Testis (tissue), 5 donors: ENCODE measurements at places on chromosomes 3 and 15.

GRCh38 chr3:72204452-72204851 is 419.5 kb upstream of the PROK2 start:
- DNase-seq, result no peak

DNA sequence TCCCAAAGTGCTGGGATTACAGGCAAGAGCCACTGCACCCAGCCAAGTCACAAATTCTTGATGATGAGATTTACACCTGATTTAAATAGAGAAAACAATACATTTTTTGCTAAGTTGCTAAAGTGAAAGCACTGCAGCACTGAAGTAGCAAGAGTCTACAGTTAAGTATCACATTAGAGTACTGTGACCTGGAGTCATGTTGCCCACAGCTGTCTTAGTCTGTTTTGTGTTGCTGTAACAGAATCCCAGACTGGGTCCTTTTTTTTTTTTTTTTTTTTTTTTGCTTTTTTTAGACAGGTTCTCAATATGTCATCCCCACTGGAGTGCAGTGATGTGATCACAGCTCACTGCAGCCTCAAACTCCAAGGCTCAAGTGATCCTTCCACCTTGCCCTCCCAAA is 23.2 kb upstream of the GNB4 start:
- DNase-seq, result no peak

GRCh38 chr3:126424039-126424717 is 29.5 kb downstream of the CFAP100 start:
- DNase-seq, result no peak

DNA sequence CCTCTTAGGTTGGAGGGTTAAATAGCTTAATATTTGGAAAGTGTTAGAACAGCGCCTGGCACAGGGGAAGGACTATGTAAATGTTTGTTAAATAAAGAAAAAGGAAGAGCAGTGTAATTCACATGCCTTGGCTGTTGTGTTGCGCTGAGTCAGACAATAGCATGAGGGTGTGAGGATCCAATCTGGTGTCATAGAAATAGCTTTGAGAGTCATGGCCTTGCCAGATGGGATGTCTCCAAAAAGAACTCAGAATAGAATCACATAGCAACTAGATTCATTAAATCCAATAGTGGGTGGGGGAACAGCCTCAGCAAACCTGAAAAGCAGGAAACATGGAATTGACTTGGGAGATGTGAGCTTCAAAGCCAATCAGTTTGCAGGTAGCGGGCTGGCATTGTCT is 3.9 kb upstream of the RBSN start:
- no peak for DNase-seq

DNA sequence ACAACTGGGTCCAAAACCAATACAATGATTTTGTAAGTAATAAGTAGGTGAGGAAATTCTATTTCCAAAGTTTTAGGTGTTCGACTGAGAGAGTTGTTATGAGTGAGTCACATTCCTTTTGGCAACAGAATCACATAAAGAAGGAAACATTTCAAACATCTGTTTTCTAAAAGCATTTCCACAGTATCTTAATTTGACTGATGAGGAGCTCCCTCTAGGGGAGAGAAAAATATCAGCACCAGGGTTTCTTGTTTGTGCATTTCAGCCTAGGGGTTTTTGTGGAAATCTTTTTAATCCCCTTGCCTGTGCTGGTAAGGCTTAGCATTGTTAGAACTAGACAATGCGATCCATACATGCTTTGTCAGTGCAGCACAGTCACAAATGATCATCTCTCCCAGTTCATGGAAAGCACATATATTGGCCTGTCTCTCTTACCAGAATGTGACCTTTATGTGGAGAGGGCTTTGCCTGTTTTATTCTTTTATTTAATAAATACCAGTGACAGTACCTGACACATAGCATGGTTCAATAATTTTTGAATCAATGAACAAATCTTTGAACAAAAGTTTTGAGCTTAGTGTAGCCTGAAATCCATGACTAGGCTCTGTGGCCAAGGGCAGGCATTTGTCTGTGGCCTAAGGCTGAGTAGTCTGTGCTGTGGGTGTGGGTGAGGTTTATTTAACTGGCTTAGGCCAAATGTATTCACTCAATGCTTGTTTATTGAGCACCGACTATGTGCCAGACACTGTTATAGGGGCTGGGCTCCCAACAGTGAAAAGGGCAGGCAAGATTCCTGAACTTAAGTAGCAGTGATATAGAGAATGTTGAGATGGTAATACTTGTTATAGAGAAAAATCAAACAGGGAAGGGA is 21.1 kb upstream of the IQCF6 start:
- peak; percentile 21 for DNase-seq

DNA sequence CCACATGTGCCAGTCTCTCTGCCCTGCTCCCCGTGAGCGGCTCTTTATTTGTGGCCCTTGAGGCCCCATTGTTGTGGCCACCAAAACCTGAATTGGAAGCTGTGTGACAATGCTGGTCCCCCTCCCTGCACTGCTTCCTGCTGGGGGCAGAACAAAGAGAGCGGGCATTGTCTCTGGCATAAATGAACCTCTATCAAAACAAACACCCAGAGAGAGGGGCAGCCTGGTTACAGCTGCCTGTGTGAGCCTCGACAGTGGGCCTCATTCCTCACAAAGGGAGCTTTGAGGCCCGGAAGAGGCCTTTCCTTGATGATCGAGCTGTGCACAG is 152.9 kb downstream of the IGF1R start:
- DNase-seq, result no peak

- peak; percentile 41 for DNase-seq
These were observed 39.2 kb downstream of the CCK start for GRCh38 chr3:42226470-42227425.

DNA sequence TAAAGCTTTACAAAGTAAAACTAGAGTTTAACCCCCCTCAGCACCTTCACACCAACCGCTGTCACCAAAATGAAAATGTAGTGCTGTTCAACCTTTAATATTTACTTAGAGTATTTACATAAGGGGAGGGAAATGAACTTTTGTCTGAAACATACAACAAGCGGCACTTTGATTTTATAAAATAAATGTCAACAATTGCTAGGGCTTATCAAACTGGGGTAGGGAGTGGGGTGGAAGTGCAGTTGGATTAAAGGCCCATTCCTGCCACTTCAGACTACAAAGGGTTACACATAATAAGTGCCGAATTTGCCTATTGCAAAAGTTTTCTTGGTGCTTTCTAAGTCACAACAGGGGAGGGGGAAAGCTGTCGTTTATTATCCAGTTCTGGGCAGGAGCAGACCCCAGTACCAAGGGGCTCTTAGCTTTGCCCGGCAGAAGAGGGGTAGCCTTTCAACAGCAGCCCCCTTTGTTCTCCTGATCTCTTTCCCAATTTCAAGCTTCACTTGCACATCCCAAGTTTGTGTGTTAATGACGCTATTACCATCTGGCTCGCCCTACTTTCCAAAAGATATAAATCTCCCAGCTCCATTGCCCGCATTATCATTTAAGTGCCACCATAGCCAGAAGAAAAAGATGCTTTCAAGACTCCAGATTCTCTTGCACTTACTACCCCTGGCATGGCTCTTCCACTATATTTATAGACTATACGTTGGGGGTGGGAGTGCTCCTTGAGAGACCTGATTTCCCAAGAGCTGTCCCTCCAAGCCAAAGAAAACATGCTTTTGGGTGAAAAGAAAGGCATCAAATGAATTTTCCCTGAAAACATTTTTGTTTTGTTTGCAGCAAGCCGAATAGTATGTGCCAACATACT is 17.0 kb downstream of the SOX2 start:
- no peak for DNase-seq

DNA sequence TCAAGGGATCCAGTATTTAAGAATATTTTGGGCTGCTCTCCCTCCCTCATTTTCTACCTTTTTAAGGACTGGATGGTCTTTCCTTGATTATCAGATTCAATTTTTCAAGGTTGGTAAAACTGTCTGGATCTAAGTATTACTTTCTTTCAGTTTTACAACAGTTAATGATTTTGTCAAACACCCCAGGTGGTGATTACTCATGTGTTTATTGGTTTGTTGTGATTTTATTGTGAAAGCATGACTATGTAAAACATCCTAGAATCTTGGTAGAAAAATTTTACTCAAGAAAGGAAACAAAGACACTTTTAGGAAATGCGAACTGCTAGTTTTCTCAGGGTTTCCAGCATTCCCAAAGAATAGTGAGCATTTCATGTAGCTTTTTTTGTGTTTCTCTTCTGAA is 7.3 kb downstream of the GTF2E1 start:
- DNase-seq, result no peak

GRCh38 chr3:102727340-102727739 is 292.5 kb downstream of the ZPLD1 start:
- no peak for DNase-seq

- DNase-seq, result no peak
These were observed 51.9 kb upstream of the RPL32 start for GRCh38 chr3:12893247-12893646.

- no peak for DNase-seq
These were observed 70.3 kb downstream of the SCN5A start for GRCh38 chr3:38579141-38579540.

DNA sequence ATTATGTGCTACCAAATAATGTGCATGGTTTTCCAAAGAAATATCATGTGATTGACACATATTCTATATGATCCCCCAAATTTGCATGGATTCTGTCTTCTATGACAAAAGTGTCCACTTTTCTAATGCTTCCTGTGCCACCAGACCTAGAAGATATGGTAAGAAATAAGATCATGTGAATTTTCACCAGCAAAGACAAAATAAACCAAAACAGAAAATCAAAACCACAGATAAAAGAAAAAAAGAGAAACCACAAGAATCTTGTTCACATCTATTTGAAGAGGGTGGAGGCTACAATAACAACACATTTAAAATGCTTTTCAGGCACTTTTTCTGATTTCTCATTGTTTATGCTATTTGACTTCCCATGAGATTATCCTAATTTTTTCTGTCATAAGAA is 303.4 kb downstream of the DIPK2A start:
- DNase-seq, result no peak

DNA sequence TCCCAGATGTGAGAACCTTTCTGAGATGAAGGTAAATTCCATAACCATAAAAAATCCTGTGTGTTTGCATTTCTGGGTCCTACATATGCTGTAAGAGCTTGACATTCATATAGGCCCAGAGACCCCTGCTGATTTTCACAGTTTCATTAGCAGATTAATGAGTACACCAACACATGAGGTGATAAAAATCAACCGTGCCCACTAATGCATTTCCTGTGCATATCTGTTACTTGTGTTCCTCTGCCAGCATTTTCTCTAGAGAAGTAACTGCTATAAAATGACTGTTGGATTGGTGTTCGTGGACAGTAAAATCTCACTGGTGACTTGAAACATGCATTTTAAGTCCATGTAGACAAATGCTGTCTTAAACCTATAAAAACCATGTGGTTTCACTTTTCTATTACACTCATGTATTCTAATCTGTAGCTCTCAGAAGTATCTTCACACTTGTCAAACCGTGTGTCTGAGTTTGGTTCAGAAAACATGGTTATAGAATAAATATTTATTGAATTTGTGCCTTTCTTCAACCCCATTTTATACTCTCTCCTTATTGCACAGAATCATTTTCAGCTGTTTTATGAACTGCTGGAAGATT is 14.6 kb downstream of the MAP2K5 start:
- DNase-seq, result no peak

- peak; percentile 98 for DNase-seq
These were observed at the start of gene EFCAB12 for GRCh38 chr3:129428376-129429079. EFCAB12 (minus strand) TSS chr3:129428636; CDS start chr3:129428488, 148 bp downstream.

DNA sequence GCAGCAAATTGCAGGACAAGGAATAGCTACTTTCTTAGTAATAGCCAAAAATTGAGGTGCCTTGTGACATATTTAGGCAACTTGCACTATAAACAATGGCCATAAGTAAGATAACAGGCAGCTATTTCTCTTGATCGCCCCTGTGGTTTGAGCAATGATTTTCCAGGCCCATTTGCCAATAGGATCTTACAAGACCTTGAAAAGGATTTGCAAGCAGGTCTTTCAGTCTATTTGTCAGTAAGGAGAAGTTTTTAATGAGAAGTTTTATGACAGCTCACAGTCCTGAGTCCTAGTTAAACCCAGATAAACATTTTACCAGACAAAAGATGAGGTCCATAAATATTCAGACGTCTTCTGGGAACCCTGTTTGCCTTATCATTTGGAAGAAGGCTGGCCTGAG is 645.5 kb downstream of the RBMS3 start:
- DNase-seq, result no peak

GRCh38 chr3:174540116-174540908 is 318.8 kb upstream of the NAALADL2 start:
- DNase-seq, result no peak

DNA sequence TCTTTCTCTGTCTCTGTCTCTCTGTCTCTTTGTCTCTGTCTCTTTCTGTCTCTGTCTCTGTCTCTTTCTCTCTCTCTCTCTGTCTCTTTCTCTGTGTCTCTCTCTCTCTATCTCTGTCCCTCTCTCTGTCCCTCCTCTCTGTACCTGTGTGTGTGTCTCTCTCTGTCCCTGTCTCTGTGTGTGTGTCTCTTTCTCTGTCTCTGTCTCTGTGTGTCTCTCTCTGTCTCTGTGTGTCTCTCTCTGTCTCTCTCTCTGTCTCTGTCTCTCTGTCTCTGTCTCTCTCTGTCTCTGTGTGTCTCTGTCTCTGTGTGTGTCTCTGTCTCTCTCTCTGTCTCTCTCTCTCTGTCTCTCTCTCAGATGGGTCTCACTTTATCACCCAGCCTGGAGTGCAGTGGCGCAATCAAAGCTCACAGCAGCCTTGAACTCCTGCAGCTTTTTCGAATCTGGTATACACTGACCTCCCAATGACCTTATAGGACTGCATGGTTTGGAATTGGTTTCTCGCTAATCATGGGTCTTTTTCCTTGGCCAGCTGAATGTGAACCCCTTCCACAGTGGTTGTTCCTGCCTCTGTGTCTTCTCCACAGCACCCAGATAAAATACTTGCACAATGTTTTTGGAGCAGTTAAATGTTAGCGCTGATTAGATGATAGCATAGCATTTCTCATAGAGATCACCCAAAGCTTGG is 102.6 kb upstream of the KLHL25 start:
- no peak for DNase-seq

GRCh38 chr3:183584246-183584913 is 28.9 kb upstream of the KLHL6 start:
- peak; percentile 82 for DNase-seq

DNA sequence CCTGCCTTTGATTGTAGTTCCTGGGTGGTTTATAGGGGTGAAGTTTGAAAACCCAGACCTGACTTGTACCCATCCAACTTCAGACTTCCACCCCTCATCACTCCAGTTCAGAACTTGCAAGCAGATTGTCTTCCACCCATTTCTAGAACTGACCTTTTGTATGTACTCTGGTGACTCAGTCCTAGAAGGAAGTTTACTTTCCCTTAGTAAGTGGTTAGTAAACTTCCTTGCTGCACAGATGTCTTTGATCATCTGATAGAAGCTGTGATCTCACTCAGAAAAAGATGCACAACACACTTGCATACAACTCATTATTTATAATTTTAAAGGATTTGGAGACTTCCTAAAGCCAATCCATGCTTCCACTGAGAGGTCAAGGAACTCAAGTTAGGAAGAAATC is 368.0 kb downstream of the MFSD1 start:
- no peak for DNase-seq

DNA sequence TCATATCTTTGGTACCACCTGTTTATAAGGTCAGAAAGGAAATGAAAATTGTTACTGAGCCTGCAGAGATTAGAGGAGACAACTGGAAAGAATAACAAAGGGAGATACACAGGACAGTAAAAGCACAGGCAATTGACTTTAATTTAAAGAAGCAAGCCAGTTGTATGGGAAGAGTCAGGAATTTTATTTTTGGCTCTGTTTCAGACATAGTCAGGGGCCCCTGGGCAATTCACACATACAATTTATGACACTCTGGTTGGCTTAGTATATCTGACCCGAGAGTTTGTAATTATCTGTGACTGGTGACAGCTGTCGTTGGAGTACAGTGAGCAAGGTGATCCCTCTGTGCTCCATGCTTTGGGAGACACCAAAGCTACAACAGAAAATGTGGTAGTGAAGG is 591.9 kb upstream of the NECTIN3 start:
- DNase-seq, result no peak

GRCh38 chr3:125351152-125351551 is 24.0 kb downstream of the ZNF148 start:
- no peak for DNase-seq
